Stimulated activated CD8-positive, alpha-beta memory T cell treated with anti-CD3 and anti-CD28 coated beads, Interleukin-15, amount 100 ng/mL, for 4 hours (primary cell): ENCODE measurements at places on chromosomes 4 and X.

DNA sequence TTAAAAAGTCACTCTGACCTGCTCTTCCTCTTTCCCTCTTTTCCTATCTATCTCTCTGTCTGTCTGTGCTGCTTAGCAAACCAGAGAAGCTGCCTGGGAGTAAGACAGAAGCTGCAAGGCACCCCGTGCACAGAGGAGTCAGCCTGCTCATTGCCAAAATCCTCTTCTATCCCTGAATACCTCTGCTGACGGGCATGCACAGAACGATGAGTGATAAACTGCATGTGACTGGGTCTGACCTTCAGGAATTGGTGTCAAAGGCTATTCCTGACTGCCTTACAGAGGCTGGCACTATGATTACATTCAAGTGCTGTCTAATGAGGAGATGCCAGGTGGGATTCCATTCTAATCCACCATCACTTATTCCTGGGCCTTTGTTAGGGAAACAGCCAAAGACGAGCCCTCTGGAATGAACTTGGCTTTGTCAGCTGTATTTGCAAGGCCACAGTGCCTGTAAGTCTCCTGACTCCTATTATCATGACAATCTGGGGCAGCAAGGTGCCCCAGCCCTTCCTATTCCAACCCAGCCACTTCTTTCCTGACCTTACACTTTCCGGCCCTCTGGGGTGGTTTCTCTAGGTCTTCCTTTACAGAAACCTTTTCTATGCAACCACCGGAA is 45.4 kb upstream of the CTAG2 start:
- DNase-seq, result no peak

GRCh38 chrX:134174273-134174660 is 62.7 kb upstream of the CCDC160 start:
- no peak for DNase-seq

- no peak for DNase-seq
These were observed 10.6 kb downstream of the NYX start for GRCh38 chrX:41457613-41458192.

DNA sequence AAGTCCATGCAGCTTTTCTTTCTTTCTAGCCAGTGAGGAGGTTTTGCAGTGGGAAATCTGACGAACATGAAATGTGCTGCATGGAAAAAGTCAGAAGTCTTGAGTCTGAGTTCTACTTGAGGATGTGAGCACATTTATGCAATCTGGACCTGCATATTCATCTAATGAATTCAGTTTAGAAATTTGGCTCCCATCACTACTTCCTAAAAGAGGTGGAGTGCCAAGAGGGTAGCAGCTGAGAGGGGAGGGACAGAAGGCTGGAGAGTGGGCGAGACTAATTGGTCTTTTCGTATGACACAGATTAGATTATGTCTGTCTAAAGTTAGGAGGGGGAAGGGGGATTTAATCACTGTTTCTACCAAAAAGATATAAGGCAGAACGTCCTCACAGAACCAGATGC is 535.9 kb downstream of the IQCM start:
- no peak for DNase-seq

DNA sequence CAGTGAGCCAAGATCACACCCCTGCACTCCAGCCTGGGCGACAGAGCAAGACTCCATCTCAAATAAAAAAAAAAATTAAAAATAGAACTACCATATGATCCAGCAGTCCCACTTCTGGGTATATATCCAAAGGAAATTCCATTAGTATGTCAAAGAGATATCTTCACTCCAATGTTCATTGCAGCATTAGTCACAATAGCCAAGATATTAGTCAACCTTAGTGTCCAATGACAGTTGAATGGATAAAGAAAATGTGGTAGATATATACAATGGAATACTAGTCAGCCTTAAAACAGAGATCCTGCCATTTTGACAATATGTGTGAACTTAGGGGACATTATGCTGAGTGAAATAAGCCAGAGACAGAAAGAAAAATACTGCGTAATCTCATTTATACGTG is 49.4 kb downstream of the C4orf46 start:
- DNase-seq, result no peak

DNA sequence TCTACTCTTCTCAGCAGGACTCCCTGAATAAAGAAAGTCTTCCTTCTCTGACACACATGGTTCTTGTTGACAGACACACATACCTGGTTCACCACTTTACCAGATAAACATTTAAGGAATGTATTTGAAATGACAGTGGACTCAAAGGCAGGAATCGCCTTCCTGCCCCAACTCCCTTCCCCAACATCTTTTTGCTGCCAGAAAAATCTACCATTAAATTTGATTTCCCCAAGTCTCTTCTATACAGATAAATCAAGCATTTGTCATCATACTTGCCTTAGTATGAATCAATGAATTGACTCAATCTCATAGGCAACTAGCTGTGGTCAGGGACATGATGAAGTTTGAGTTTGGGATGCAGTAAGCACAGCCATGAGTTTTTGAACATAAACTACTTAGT is 23.3 kb upstream of the ANXA5 start:
- no peak for DNase-seq

GRCh38 chr4:147174591-147174990 is 228.9 kb upstream of the TTC29 start:
- DNase-seq, result no peak

DNA sequence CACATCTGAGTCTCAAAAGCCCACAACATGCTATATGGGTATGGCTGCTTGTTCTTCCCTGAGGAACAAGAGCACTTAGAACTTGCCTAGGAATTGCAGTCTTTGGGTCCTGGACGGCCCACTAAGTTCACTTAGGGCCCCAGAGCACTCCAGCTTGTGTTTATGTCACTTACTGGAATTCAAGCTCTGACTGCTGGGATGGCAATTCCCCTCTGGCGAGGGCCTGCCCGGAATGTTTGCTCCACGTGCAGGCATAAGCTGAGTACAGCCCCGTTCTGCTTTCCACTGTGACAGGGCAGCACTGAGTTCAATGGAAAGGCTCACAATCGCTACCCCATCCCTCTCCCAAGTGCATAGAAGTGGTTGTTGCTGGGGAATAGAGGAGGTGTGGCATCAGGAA is 25.9 kb upstream of the RASSF6 start:
- no peak for DNase-seq
